ENCODE measurements at places on chromosomes 12 and 14.

DNA sequence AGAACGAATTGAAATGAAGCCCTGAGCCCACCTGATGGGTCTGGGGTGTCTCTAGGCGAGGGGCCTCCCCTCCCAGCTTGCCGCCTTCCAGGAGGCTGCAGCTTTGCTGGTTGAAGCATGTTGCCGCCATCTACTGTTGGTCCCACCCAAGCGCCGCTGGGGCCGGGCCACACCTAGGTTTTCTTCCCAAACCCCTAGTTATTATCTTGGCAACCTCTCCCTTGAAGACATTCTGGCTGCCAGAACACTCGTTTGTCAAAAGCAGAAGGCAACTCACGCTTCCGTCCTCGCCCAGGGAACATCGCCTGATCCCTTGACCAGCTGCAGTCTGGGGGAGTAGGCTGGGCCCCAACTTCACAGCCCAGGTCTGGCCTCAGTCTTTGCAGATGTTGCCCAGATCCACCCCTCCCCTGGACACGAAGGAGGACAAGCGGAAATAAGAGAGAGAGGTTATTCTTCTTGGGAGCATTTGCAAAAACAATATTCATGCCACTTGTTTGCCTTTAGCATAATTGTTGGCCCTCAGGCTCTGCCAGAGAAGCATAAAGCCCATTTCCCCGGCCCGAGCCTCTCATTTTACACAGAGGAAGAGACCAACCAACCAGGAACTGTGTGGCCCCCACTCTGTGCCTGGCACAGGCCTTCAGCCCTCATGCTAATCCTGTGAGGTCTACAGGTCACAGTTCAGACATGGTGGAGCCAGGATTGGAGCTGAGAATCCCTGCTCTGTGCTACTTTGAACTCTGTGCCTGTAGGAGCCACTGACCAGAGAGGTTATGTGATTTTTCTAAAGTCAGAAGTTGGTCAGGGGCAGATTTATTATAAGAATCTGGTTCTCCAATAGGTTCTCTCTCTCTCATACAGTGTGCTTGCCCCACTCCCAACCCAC, 6.8 kb downstream of the EMP1 start:
- DNase-seq: no peak

DNA sequence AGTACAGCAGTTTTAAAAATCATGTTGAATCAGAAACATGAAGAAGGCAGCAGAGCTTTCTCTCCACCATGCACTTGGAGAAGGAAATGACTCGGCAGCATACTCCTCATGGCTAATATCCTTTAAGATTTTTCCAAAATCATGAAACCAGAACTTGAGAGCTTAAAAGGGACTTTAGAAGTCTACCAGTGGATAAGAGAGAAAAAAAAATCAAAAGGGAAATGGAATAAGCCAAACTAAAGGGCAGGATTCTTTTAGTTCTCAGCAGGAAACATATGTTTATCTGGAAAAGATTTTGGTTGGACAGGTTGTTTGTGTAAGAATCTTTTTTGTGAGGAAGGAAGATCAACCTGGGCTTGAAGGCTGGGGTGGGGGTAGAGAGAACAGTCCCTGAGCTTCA, 111.8 kb downstream of the PRKCH start:
- DNase-seq: no peak

DNA sequence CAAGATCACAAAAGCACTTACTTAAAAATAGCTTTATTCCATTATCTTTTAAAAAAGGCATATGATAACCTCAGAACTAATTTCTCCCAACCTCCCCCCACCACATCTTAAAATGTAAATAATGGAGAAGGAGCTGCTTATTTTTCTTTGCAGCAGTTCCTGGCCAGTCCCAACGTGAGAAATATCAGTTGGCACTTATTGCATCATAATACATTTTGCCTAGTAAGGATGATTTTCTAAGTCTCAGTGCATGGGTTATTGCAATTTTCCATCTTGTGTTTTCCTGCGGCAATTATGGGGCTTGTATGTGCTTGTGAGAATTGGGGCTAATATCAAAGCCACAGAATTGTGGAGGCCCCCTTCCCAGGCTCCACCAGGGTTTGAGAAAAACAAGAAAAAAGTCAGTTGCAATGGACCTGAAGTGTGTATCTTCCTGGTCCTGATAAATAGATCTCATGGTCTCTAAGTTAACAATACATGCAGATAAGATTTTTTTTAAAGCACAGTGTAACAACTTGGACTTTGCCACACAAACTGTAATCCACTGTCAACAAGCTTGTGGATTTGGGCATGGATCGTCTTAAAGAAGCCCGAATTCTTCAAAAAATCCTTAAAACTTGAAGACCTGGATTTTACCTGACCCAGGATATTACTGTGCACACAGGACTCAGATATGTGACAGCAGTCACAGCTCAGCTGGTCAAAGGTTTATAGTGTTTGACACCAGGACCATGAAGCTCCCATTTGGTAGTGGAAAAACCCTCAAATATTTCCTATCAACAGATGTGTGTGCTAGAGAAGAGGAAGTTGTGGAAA, 2.8 kb upstream of the WSB2 start:
- DNase-seq: no peak

- no peak for DNase-seq
Observed at GRCh38 chr14:63478437-63478852, 64.7 kb downstream of the PPP2R5E start.

DNA sequence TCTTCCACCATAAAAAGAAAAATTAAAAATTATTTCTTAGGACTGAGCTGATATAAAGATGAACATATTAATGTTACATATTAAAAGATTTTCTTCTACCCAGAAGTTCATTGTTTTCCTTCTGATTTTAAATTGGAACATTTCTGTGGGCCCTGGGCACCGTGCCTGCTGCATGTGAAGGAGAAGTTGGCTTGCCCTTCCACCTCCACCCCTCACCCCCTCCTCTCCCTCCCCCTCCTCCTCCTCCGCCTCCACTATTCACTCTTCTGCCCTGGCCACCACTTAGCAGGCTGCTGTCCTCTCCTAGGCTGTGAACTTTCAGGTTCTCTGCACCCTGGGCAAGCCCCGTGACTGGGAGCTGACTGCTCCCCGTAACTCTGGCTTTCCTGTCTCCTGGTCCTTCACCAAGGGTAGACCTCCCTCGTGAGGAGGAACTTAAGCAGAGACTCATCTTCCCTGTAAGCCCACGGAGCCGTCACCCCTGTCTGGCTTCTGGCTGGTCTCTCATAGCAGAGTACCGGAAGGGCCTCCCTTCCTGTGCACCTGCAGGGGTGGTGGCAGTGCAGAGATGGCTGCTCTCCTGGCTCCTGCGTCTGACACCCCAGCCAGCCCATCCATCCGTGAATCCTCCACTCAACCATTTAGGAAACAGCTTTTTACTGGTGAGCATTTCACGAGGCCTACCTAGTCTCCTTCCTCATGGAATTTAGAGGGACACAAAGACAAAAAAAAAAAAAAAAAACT, 12.8 kb downstream of the TUNAR start:
- no peak for DNase-seq

DNA sequence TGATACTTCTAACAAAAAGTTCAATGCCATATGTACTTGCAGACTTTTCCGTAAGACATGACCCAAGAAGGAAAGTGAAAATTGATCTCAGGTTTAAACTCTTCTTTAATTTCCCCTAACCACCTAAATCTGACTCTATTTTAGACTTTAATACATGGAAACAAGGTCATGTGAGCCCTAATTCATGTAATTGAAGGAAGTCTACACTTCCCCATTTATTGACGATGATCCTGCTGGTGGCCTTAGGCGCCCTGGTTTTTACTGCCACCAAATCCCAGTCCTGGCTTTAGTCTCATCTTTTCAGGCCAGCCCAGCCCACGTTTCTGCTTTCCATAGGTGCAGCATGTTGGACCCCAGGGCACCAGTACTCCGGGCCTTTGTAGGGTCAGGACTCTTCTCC, 157.9 kb downstream of the PELI2 start:
- no peak for DNase-seq

- DNase-seq: no peak
Observed at GRCh38 chr12:131912518-131913274, 16.4 kb upstream of the PUS1 start.

DNA sequence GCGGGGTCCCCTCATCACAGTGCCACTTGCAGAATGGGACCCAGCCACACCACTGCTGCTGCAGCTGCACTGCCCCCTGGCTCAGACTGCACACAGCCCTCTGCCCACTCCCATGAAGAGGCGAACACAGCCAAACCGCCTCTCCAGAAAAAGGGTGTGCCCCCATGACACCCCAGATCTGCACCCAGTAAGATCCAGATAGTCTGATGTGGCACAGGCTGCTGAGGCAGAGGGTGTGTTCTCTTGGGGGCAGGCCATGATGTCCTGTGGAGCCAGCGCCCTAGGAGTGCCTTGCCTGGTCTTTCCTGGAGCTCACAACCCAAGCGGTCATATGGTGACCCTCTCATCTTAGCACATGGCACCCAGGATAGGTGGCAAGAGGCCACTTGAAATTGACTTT, 44.4 kb downstream of the SLC8B1 start:
- DNase-seq: no peak

GRCh38 chr14:88516861-88517357, 37.9 kb downstream of the PTPN21 start:
- DNase-seq: no peak

DNA sequence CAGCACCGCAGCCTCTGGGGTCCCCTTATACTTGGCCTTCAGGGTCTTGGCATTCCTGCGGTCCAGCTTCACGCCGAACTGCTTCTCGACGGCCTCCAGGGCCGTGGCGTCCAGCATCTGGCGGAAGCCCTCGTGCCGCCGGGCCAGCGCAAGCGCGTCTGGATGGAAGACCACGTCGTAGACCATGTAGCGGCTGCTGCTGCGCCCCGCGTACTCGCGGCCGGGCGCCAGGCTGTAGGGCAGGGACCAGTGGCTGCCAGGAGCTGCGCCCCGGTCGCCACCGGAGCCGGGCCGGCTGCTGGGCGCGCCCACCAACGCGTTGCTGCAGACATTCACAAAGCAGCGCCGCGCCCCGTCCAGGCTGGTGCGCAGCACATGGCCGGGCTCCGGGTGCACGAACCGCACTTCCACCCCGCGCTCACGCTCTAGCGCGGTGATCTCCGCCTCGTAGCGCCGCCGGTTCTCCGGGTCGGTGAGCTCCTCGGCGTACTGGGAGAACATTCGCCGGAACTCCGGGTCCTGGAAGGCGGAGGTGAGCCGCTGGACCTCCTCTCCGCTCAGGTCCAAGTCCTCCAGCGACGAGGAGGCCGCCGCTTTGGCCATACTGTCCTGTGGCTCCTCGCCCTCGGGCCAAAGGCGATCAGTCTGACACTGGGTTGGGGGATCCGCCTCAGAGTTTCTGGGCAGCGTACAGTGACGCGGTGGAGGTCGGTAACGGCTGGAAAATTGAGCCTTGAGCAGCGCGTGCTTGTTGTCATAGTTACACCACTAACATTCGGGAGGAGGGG, at the start of gene DNAAF2:
TSS of gene DNAAF2 (minus strand) at position 698 of the 788 bp plus-strand sequence. CDS start at position 603, 95 bp downstream.
- DNase-seq: peak; percentile 81

DNA sequence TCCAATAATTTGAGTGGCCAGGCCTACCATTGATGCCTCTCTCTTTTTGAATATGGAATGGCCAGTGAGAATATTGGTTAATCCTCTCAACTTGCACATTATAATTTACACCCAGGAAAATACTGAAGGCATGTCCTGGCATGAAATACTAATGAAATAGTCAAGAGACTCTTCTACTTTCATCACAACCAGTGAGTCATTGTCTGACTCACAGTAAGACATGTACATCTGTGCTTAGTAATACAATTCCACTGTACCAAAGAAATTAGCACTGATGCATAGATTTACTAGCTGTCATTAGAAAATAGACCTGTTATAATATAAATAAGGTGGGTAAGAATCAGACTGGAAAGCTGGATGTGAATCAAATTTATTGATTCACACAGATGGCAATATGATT, 31.6 kb downstream of the KCNC2 start:
- DNase-seq: no peak

DNA sequence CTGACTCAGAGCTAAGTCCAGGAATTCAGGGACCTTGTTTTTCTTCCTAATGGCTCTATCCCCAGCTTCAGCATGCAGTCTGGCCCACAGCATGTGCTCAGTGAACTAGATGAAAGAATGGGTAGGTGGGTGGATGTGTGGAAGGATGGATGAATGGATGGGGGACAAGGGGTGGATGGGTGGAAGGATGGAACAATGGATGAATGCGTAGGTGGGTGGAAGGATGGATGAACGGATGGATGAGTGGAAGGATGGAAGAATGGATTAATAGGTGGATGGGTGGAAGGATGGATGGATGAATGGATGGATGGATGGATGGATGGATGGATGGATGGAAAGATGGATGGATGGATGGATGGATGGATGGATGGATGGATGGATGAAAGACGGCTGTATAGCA, 79.7 kb upstream of the SFSWAP start:
- no peak for DNase-seq

DNA sequence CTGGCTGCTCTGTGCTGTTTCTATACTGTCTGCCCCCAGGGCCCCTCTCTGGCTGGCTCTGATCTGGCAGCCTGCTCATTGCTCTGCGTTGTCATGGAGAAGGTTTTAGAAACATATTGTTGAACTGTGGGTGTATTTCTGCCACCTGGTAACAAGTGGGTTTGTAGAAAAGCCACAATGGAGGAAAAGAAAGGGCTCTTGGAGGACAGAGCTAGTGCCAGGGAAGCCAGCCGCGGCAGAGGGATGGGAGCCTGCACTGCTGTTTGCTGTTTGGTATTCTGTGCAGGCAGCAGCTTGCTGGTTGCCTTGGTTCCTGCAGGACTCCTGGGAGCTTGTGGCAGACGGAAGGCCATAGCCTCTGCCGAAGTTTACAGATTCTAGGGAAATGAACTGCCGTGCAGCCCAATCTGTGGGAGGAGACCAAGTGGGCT, 15.1 kb downstream of the CCDC177 start:
- no peak for DNase-seq

DNA sequence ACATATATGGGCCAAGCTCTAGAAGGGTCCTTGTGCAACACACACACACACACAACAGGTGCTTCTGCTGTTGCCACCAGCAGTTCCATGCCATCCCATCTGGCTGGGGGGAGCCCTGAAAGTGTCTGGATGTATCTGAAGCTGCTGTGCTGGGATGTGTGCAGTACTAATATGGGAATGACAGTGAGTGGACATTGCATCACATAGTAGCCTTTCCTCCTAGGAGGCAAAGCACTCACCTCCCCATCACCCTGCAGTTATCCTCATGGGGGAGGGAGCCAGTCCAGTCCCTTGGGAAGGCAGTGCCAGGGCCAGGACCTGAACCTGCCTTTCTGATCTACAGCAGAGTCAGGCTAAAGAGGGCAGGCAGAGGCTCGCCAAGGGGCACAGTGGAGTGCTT, 208.9 kb downstream of the CACNA1C start:
- no peak for DNase-seq

DNA sequence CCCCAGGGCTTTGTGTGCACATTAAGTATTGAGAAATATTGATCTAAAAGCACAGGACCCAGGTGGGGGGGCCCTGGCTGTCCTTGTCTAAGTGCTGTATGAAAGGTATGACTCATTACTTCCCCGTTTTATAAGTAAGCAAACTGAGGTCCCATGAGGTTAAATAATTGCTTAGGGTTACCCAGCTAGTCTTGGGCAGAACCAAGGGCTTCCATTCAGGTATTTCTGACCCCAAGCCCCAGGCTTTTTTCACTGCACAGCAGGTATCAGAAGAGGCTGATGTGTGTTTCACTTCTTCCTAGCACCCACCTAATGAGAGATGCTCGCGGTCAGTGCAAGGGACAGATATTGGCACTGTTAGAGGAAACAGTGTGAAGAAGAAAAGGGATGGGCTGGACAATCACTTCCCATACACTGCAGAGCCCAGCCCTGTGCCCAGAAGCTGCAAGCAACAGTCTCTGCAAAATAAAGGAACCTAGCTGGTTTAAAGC, 4.7 kb upstream of the TC2N start:
- no peak for DNase-seq
